ENCODE measurements at places on chromosomes 5 and 9.

DNA sequence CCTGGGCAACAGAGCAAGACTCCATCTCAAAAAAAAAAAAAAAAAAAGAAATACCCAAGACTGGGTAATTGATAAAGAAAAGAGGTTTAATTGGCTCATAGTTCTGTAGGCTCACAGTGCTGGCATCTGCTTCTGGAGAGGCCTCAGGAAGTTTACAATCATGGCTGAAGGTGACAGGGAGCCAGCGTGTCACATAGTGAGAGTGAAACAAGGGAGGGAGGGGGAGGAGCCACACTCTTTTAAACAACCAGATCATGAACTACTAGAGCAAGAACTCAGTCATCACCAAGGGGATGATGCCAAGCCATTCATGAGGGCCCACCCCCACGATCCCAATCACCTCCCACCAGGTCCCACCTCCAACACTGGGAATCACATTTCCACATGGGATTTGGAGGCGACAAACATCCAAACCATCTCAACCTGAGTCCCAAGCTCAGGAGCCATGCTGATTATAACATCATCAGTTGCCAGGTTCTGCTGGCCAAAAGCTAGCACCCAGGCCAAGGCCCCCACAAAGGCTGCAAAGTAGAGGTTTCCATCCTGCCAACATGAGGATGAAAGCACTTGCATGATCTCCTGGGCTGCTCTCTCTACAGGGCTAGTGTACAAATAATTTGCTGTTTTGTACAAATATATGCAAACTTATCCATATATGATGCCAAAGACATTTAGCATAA lies 15.3 kb downstream of the DENND1A start:
- peak; percentile 16 for DNase-seq

GRCh38 chr5:130985776-130986175 lies 179.3 kb downstream of the HINT1 start:
- DNase-seq = no peak

GRCh38 chr5:170483701-170484458 lies 19.9 kb upstream of the KCNIP1 start:
- DNase-seq = no peak

GRCh38 chr9:109771087-109771486 lies 8.9 kb upstream of the PALM2AKAP2 start:
- no peak for DNase-seq

GRCh38 chr9:133647148-133647547 lies 11.0 kb downstream of the DBH start:
- DNase-seq = no peak

GRCh38 chr9:94900222-94901018 lies 173.9 kb downstream of the AOPEP start:
- peak; percentile 54 for DNase-seq
